Activated T-cell treated with anti-CD3 and anti-CD28 coated beads, Interleukin-2, amount 50 U/mL, for 1 hour (primary cell): ENCODE measurements at places on chromosomes 3 and 15.

DNA sequence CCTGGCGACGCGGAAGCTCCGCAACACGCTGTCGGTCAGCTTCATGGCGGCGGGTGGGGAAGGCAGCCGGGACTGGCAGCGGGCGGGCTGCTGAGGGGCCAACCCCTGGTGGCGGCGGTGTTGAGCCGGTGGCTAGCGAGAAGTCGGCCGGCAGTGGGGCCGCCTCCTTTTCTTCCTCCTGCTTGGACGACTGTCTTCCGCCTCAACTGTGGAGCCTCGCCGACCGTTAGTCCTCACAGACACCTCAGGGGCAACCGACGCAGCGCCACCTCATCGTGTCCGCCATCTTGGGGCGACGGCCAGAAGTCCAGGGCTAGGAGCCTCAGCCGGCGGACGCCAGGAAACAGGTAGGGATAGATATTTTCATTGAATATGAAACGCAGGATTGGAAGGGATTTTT lies 875.1 kb downstream of the NSUN3 start:
- DNase-seq, result no peak

GRCh38 chr15:50009634-50010033 lies 109.4 kb downstream of the ATP8B4 start:
- no peak for DNase-seq

GRCh38 chr3:46281551-46281950 lies 39.3 kb downstream of the CCR3 start:
- no peak for DNase-seq

GRCh38 chr3:192875971-192876565 lies 41.6 kb downstream of the MB21D2 start:
- DNase-seq, result no peak

DNA sequence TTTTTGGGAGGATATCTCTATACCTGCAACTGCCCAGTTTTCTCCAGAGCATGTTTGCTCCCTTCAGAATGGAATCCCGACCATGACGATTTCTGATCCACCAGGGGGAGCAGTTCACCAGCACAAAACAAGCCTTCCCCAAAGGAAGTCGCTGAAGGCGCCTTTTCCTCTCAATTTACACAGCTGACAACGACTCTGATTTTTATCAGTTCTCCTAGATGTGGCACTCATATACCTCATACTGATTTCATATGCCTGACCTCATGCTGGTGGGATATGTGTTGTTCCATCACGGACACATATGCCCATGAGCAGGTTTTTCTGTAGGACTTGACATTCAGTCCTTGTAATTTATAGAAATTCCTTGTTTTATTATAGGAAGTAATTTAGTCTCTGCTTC lies 1028.2 kb downstream of the MCTP2 start:
- peak; percentile 28 for DNase-seq

GRCh38 chr15:56929933-56930332 lies 11.5 kb downstream of the TCF12 start:
- DNase-seq, result no peak

DNA sequence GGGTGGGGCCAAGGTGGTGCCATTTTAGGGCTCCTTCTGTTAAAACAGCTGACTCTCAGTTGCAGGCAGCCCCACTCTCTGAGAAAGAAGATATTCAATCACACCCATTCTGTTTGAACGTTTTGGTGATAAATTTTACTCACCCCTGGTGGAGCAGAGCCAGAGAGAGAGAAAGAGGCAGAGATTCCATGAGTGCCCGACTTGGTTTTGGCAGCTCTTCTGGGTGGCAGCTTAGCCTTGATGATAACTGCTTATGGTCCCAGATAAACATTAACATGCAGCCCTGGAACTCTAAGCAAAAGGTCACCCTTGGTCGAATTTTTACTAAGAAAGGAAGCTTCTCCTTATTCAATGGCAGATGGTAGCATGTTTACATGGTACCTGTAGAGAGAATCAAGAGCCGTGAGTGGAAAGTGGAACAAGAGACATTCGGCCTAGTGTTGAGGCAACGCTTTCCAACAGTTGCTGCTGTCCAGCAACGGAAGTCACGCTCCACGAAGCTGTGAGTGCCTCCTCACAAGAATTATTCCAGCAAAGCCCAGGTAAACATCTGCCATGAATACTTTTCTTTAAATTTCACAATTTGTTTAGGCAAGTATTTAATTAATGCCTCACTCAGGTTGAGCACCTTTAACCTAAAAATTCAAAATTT lies 530.6 kb upstream of the ROBO2 start:
- no peak for DNase-seq

DNA sequence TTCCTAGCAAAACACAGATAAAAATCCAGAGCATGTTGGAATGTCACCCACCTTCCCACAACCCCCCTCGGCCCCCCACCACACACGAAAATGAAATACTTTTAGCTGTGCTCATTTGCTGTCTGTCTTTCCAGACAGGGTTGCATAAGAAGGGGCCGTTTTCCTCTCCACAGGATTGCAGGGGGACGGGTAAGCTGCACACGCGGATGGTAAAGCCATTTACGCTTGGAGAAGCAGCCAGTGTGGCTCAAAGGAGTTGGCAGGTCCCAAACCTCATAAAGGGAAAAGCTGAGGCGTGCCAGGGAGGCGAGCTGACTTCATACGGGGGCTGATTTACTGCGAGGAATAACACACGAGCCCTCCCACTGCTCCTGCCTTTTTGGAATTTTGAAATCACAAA lies 47.4 kb upstream of the ITGA11 start:
- DNase-seq, result no peak

- peak; percentile 14 for DNase-seq
Observed at GRCh38 chr3:42507761-42508335, 5.4 kb downstream of the VIPR1 start.

GRCh38 chr3:148847351-148847750 lies 17.7 kb upstream of the CPA3 start:
- DNase-seq, result no peak

- DNase-seq, result no peak
Observed at GRCh38 chr15:33860754-33861153, 107.5 kb upstream of the CHRM5 start.

DNA sequence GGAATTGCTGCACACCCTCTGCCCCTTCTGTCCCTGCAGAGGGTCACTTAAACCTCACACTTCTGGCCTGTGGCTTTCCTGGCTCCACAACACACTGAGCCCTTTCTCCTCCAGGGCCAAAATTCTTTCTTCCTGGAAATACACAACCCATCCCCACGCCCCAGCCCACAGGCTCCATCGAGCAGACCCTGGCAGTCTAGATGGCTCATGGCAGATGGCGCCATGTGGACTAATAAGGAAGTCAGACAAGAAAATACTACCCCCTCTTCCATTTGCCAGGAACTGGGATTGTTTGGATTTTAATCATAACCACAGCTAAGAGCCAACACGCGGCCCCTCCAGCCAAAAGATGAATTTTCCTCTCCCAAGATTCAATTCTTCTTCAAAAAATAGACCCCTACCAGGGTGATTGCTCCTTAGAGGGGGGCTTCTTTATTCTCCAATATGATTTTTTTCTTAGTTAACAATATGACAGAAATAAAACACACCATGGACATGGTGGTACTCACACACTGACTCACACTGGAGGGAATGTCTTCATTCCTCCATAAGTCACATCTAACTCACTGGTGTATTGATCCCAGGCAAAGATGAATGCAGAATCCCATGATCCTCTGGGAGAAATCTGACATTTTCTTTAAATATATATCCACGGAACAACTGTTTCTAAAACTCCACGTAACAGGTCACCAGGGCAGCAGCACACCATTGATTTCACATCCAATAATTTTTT lies 111.5 kb downstream of the NTRK3 start:
- DNase-seq, result no peak

- no peak for DNase-seq
Observed at GRCh38 chr3:161295325-161295724, 74.2 kb downstream of the NMD3 start.

GRCh38 chr15:72195101-72195511 lies 2.5 kb downstream of the GRAMD2A start:
- no peak for DNase-seq

- no peak for DNase-seq
Observed at GRCh38 chr15:92059036-92059970, 205.8 kb downstream of the SLCO3A1 start.

DNA sequence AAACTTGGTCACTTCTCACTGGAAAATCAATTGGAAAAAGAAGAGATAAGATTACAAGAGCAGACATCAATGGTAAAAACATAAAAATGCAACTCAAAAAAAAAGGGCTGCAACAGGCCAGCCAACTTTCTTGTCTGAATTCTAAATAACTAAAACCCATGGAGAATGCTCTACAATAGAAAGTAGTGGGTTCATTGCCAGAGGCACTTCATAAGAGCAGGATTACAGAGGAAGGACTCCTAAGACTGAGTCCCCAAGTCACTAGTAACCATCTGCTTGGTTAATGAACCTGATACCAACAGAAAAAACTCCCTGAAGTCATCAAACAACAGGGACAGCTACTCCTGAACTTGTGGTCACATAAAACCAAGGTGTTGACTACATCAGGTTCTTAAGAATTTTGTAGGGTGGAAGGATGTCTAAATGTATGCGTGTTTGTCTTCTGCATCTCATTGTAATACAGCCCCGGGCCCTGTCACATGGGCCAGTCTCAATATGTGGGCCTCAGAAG lies 148.6 kb downstream of the IMPG2 start:
- no peak for DNase-seq

DNA sequence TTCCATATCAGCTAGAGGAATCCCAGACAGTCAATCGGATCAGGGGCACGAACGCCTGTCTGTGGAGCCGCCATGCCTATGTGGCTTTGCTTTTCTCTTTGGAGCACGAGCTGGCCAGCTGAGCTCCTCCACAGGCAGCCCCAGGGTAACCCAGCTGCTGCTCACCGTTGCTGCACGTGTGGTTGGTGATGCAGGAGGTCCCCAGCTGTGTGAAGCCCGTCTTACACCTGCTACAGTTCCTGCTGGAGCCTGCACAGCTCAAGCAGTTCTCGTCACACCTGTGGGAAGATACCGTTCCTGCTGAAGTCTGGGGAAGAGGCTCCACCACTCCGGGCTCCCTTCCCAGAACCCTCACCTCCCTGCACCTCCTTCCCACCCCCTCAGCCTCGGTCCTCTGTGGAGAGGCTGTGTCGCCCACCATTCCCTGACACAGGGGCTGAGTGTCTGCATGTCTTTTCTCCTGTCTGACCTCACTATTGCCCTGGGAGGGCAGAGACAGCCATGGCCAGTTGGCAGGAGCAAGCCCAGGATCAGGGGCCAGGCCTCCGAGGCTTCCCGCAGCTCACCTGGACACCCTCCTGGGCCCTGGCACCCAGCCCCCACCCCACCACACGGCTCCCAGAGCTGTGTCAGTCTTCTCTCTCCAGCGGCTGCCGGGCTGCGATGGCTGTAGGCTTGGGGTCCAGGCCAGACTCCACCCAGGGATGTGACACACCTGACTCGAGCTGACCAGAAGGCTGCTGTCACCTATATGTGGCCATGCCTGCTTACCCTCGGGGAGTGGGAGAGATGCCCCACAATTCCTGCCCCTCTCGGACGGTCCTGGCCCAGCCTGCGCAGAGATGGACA lies 12.2 kb upstream of the SNRPA1 start:
- peak; percentile 11 for DNase-seq

GRCh38 chr3:73508330-73508954 lies 116.3 kb downstream of the PDZRN3 start:
- no peak for DNase-seq

DNA sequence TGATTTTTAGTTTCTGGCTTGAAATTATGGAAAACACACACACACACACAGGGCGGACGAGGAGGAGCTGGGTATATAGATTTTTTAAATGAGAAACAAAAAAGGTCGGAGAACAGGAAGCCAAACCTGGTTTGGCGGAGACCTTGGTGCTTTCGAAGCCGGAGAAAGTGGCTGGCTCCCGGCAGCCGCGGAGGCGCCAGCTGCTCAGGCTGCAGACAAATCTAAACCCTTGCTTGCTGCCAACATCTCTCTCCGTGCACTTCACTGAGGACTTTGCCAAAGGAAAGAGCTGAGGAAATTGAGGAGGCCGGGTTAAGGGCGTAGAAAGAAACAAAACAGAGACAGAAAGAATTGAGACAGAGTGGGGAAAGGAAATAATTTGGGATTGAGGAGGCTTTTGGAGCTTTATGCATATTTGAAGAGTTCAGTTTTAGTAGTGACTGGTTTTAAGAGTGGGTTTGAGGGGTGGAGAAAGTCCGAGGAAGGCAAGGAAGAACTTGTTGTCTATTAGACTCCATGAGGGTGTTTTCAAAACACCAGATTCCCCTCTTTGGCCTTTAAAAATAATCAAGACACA lies 2.2 kb downstream of the ZIC1 start:
- DNase-seq, result no peak

- no peak for DNase-seq
Observed at GRCh38 chr15:69861331-69862171, 236.2 kb downstream of the TLE3 start.

- no peak for DNase-seq
Observed at GRCh38 chr3:22450786-22451400, 699.9 kb upstream of the ZNF385D start.

GRCh38 chr15:55721554-55722185 lies 21.3 kb downstream of the PRTG start:
- no peak for DNase-seq

- no peak for DNase-seq
Observed at GRCh38 chr3:159629329-159630084, 359.1 kb upstream of the IL12A start.

DNA sequence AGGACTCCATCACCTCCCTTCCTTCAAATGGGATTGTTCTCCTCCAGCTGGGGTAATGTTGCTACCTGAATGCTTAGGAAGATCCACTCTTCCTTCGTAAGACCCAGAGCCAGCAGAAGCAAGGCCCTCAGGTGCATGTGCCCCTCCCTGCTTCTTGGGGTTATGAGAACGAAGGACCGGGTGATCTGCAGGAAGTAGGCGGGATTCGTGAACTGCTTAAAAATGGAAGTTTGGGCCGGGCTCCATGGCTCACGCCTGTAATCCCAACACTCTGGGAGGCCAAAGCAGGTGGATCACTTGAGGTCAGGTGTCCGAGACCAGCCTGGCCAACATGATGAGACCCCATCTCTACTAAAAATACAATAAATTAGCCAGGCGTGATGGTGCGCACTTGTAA lies 8.0 kb downstream of the TLR9 start:
- DNase-seq, result no peak

- DNase-seq, result no peak
Observed at GRCh38 chr3:57575966-57576626, 20.0 kb downstream of the PDE12 start.

- DNase-seq, result no peak
Observed at GRCh38 chr15:100951965-100952364, 32.8 kb downstream of the LRRK1 start.

GRCh38 chr3:54146506-54147239 lies 24.3 kb downstream of the CACNA2D3 start:
- DNase-seq, result no peak

DNA sequence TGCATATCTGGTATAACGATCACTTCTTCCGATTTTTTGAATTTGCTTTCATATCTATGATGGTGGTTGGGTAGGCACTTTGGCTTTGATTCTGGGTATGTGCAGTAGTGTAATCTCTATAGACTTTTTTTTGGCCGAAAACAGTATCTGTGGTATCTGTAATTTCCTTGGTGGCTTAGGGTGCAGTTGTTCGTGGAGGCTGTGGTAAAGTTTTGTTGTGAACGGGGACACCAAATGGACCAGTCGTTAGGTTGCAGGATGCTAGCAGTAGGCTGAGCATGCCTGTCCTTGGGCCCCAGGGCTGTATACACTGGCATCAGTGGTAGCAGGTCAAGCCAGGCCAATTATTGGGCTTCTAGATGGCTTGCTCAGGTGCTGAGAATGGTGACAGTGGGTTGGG lies 55.2 kb downstream of the CCDC66 start:
- DNase-seq, result no peak

GRCh38 chr3:175233957-175234940 lies 375.1 kb downstream of the NAALADL2 start:
- no peak for DNase-seq
